ENCODE measurements at places on chromosomes 16 and 17.

- no peak for DNase-seq
Observed at GRCh38 chr16:2810651-2811050, 6.4 kb upstream of the PRSS21 start.

DNA sequence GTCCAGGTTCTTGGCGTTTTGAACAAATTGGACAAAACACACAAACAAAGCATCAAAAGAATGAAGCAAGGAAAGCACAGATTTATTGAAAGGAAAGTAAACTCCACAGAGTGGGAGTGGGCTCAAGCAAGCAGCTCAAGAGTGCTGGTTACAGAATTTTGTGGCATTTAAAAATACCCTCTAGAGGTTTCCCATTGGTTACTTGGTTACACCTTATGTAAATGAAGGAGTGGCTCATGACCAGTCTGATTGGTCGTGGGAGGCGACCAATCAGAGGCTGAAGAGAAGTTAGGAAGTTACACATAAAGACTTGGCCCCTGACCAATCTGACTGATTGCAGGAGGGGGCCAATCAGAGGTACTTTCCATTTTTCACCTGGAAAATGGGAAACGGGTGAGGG is 1373.8 kb upstream of the GOT2 start:
- no peak for DNase-seq

GRCh38 chr17:10155371-10156076 is 42.9 kb downstream of the GAS7 start:
- no peak for DNase-seq

DNA sequence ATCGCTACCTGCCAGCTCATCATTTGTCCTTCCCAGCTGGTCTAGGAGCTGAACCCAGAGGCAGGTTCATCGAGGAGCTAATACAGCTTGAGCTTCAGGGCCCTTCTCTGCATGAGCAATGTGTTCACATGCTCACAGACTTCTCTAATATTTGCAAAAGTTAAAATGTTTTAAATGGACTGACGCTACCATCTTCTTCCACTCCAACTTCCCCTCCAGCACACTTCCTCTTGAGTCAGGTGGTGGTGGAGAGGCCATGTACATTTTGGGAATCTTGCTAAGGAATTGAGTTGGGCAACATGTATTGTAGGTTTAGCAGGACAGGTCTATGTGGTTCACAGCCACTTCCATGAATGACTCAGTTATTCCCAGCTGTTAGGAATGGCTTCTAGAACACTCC is 21.6 kb upstream of the RHOT1 start:
- DNase-seq = no peak

GRCh38 chr16:12057266-12057665 is 80.7 kb downstream of the SNX29 start:
- DNase-seq = no peak

DNA sequence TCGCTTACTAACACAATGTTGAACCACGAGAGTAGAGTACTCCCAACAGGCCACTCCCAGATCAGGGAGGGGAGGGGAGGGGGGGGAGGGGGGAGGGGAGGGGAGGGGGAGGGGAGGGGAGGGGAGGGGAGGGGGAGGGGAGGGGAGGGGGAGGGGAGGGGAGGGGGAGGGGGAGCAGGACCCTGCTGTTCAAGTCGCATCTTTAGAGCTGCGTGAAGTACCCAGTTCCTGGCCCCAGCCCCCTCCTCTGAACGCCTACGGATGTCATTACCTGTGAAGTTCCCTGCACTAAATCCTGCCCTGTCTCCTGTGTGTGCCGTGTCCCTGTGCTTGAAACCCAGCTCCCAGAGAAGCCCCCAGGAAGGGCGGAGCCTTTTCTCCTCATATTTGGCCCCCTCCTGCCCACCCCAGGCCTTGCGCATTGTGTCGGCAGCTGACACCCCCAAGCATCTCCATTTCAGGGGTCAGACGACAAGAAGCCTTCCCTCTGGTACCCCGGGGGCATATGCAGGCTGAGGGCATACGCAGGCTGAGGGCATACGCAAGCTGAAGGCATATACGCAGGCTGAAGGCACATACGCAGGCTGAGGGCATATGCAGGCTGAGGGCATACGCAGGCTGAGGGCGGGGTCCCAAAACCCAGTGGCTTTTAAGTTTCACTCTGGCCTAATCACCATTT is 330.2 kb downstream of the C16orf95 start:
- DNase-seq = no peak

- DNase-seq = no peak
Observed at GRCh38 chr16:89216315-89217137, 977 bp upstream of the ZNF778 start.

DNA sequence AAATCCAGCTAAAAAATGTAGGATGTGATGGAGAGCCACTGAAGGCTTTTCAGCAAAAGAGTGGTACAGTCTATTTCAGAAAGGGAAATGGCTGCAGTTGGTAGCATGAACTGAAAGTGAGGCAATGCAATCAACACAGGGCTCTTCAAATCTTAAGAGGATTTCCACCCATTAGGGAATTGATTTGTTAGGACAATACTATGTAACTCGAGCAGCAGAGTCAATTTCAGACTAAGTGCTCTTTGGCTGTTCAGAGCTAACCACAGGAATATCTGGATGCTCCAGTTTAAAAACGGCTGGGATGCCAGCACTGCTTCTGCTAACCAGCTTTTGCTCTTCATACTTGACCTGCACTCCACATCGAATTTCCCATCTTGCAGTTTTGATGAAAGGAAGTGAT is 24.6 kb downstream of the CACNG1 start:
- DNase-seq = no peak

DNA sequence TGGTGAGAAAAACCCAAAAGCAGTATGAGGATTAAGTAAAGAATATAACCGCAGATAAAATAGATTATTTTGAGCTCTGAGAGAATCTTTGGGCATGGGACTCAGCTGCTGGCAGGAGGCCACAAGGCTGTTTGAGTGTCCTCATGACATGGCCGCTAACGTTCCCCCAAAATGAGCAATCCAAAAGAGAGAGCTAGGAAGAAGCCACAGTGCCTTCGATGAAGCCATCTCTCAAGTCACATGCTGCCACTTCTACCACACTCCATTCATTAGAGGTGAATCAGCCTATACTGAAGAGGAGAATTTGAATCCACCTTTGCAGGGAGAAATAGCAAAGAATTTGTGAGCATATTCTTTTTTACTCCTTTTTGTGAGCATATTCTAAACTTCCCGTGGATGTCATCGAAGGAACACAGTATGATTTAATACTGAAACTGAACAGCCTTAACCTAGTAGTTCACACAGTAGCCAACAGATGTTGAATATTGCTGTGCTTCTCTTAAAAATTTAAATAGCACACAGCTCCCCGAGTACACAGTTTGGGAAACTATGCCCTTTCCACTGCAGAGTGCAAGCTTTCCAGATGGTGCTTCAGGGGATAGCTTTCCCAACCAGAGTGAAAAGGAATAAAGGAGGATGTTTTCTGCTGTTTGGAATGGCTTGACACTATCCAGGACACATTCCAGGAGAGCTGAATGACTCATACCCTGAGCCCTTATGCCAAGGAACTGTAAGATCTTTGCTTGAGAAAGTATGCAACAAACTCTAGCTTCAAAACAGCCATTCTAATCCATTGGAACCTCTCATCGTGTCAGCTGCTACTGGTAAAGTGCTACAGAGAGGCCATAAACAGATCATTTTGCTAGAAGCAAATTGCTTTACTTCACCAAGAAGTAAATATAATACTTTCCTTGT is 33.9 kb downstream of the ANKFY1 start:
- DNase-seq = no peak

GRCh38 chr16:53043986-53044601 is 8.6 kb downstream of the CHD9NB start:
- no peak for DNase-seq

- no peak for DNase-seq
Observed at GRCh38 chr17:32226886-32227285, 38.7 kb upstream of the RHBDL3 start.

- DNase-seq = no peak
Observed at GRCh38 chr16:11955713-11956123, 9.3 kb upstream of the TNFRSF17 start.

DNA sequence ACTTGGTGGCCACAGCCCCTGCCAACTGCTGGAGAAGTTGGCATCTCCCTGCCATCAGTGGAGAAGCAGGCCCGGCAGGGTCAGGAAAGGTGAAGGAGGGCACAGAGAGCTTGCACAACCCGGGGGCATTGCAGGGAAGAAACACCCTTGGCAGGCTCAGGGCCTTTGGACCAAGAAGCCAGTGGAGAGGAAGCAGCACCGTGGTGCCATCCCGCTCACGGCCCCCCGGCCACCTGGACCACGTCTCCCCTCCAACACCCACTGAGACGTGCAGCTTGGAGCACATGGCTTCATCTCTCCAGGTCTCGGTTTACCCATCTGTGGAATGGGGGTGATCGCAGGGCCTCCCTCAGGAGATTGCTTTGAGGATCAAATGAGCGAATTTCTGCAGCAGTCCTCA is 158.1 kb downstream of the RBFOX3 start:
- DNase-seq = no peak

DNA sequence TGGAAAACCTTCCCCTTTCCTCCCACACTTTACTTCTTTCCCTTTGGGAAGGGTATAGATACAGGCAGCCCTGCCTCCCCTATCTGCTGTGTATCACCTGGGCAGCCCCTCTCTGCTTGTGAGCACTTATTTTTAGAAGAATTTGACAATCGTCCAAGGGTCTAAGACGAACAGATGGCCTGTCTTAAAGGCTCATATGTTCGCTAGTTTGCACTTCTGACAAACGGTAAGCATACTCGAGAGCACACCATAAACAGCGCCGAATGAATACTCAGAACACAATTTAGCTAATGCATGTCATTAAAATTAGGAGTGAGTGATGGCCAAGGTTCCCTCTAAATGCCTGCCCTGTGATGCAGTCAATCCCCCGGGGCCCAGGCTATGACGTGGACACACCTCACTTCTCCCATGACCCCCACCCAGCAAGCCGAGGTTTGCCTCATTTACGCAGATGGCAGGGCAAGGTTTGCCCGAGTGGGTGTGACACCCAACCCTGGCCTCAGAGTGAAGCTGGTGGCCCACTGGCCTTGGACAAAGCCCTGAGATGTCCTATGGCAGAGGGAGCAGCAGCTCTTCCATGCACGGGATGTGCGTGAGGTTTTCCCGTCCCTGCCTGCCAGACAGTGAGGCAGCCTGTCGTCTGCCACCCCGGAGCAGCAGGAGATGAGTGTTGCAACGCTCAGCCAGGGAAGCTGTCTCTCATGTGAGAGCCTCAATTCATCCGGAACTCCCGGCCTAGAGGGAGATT is 125.2 kb downstream of the C16orf78 start:
- DNase-seq = no peak

GRCh38 chr17:44967907-44968224 is 237 bp downstream of the C1QL1 start:
- no peak for DNase-seq

DNA sequence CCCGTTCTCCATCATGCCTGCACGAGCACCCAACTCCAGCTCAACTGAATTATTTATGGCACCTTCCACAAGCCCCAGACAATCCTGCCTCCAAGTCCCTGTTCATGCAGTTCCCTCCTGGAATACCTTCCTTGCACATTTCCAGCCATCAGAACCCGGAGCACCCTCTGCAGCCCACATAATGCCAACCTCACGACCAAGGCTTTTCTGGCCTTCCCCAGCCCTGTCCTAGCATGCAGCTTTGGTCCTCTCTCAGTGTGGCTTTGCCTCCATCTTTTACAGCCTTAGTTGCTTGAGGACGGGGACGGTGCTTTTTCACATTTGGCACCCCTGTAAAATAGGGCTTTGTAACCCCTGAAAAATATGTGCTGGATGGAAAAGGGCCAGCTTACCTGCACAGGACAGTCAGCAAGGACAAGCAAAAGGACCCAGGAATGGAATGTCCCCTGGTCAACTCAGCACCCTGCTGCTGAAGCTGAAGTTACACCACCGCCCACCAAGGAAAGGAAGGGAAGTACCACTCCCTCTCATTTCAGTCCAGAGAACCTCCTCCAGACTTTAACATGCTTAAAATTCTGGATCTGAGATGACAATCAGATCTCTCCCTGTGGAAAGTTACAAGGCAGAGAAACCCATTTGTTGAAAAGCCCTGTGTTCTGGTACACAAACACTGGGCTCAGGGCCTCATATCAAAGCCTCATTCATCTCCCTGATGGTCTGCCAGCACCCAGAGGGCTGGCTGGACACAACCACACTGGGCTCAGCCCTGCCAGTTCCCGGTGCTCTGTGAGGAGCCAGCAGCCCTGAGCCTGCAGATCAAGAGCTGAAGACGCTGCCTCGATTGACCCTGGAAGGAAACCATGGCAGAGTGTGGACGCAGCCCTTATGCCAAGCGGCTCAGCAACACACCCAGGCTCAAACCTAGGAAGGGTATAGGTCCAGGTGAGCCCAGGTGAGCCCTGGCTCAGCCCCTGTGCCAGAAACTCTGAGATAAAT is 2.9 kb downstream of the SLC39A11 start:
- DNase-seq = no peak

GRCh38 chr16:4689864-4690704 is 3.3 kb upstream of the NUDT16L1 start:
- DNase-seq = no peak

GRCh38 chr17:55909776-55910175 is 158.9 kb downstream of the PCTP start:
- no peak for DNase-seq

Measured in NCI-H2081 treated with DMSO at 0.1 percent for 48 hours (cell line).